ENCODE measurements at places on chromosomes 12 and 14.

- DNase-seq, result no peak
These were observed 727.1 kb upstream of the TBX3 start for GRCh38 chr12:115411121-115411520.

DNA sequence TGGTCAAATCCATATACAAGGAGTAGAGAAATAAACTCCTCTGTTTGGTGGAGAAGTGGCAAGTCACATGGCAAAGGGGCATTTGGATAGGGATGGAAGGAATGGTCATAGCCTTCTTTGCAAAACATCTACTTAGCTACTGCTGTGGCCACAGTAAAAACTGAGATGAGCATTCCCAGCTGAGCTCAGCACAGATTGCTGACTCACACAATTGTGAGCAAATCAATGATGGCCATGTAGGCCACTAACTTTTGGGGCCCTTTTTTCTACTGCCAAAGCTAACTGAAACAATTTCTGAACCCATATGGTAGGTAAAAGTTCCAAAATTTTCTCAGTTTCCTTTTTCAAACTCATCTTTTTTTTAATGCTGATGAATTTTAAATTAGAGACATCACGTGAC, 31.6 kb downstream of the DUSP6 start:
- no peak for DNase-seq

- no peak for DNase-seq
These were observed 196.0 kb downstream of the DACT1 start for GRCh38 chr14:58833634-58834378.

DNA sequence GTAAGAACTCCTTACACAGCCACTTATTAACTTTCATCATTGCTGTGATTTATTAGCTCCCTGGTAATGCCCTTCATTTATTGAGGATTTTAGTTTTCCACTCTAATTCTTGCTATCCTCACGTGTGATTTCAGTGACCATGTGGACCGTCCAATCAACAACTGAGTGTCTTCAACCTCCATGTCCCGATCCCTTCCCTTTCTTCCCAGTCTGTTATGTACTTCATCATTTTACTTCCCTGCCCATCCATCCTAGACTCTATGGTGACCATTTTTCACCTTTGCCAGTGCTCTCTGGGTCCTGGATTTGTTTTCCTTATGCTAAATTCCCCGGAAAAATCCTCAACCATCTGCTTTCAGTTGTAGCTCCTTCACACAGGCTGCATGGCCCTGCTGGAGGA, 111.0 kb downstream of the MSRB3 start:
- no peak for DNase-seq

- DNase-seq, result no peak
These were observed 87.4 kb downstream of the TTC8 start for GRCh38 chr14:88911809-88912208.

DNA sequence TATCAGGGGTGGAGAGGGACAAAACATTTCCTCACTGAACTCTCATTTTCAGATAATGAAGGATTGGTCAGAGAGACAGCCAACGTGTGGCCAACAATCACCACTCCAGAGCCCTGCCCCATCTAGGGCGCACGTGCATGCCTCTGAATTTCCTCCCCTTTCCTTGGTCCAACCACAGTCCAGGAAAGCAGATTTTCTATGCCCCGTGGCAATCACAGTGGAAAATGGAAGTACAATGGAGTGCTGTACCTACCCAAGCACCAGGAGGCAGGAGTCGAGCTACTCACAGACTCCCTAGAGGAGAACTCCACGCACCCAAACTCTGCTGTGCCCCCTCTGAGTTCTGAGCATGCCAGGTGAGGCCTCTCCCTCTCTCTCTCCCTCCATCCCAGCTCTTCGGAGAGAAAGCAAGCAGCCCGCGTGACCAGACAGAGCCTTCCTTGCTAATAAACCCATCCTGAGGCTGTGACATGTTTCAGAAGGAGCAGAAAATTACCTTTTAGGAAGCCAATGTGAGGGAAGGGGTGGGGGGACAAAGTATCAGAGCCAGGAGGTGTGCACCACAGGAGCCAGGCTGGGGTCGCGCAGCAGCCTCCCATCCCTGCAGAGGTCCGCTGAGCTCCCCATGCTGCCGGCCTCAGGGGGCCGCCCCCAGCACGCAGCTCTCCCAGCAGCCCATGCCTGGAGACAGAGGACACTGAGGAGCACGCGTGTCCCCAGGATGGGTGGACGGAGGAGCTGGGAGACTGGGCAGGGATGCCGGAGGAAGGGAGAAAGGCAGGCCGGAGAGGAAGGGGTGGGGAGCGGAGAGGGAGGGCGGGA, 73.4 kb downstream of the PITPNM2 start:
- DNase-seq, result no peak

- no peak for DNase-seq
These were observed 17.8 kb downstream of the DCAF5 start for GRCh38 chr14:69135133-69135532.

DNA sequence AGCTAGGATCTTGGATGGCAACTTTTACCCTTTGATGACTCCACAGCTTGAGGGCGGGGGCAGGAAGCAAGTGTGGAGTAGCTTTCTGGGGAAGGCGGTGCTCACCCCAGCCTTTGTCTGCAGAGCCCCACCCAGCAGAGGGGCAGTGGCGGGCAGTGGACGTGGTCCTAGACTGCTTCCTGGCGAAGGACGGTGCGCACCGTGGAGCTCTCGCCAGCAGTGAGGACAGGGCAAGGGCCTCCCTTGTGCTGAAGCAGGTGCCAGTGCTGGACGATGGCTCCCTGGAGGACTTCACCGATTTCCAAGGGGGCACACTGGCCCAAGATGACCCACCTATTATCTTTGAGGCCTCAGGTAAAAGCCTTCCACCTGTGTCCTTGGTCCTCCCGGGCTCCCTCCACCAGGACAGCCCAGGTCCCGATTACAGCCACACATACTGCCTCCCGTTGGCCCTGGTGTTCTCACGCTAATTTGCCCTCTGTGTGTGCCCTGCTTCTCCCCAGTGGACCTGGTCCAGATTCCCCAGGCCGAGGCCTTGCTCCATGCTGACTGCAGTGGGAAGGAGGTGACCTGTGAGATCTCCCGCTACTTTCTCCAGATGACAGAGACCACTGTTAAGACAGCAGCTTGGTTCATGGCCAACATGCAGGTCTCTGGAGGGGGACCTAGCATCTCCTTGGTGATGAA, 1.2 kb downstream of the TAPBPL start:
- DNase-seq, result no peak
